Muscle of leg (tissue), 16 donors: ENCODE measurements at places on chromosomes 5 and 9. TPM values are rescaled to one million over a fixed set of nuclear protein-coding genes. Genes with fewer than 3 reads are reported as not detected.

- no peak overlapping the region for H3K27ac ChIP-seq
- H3K4me1 ChIP-seq, result no peaks in the 10 kb centered on the region
- H3K36me3 ChIP-seq, result no peaks in the 10 kb centered on the region
- no peak overlapping the region for H3K4me3 ChIP-seq
These were observed 584.9 kb downstream of the MAT2B start for GRCh38 chr5:164090358-164090757.

DNA sequence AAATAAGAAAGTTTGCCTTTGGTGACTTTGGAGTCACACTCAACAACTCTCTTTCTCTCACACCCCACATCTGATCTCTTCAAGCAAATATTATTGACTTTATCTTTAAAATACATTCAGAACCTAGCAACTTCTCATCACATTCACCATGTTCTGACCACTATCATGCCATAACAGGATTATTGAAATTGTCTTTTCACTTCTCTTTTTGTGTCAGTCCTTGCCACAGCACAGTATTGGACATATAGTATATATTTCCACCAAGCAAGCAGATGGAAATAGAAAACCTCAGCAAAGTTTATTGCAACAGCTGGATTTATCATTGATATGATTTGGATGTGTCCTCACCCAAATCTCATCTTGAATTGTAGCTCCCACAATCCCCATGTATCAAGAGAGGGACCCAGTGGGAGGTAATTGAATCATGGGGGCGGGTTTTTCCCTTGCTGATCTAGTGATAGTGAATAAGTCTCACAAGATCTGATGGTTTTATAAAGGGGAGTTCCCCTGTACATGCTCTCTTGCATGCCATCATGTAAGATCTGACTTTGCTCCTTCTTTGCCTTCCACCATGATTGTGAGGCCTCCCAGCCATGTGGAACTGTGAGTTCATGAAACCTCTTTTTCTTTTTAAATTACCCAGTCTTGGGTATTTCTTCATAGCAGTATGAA lies 26.9 kb upstream of the ITGA1 start:
- no peak for DNase-seq
- H3K4me1 ChIP-seq, result no peaks in the 10 kb centered on the region
- no peaks in the 10 kb centered on the region for H3K36me3 ChIP-seq
- no peaks in the 10 kb centered on the region for H3K27me3 ChIP-seq
- H3K4me3 ChIP-seq, result no peak overlapping the region

DNA sequence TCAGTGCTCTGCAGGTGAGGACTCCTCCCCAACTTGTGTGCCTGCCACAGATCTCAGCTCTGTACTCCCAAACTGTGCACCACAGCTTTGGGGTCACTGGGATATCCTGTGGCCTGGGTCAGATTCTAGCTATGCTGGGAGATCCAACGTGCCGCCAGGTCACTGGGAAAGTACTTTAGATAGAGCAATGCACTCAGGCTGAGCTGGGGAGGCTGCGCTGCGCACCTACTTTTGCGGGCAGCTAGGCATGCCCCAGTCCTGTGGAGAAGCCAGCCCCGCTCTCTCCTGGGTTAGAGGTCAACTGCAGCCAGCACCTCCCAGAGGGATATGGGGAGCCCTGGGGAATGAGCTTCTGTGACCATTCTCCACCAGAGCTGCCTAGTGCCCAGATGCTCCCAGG lies 552.1 kb upstream of the CDH9 start:
- H3K27ac ChIP-seq, result no peak overlapping the region
- H3K36me3 ChIP-seq, result no peaks in the 10 kb centered on the region
- DNase-seq, result no peak
- no peaks in the 10 kb centered on the region for H3K4me1 ChIP-seq
- H3K27me3 ChIP-seq, result no peaks in the 10 kb centered on the region

DNA sequence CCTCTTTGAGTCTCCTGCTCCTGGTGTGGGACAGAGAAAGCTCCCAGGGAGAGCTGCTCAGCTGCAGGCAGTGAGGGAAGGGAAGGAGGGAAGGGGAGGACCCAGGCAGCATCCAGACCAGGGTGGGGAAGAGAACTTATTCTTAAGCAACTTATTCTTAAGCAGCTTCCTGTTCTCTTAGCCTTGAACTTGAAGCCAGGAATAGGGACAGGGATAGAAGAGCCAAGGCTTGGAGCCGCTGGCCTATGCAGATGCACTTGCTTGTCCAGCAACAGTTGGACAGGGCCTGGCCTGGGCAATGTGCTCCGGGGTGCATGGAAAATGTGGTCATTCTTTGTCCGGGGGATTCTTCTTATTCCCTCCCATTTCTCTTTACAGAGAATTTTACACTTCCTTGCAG lies 31.4 kb upstream of the SPTLC1 start:
- peak; percentile 76 for DNase-seq
- no peaks in the 10 kb centered on the region for H3K36me3 ChIP-seq
- peaks cover 19% of the 10 kb centered on the region for H3K4me1 ChIP-seq
- H3K27me3 ChIP-seq, result peaks cover 7% of the 10 kb centered on the region
- no peak overlapping the region for H3K27ac ChIP-seq

GRCh38 chr9:97761056-97761598 lies 64.0 kb upstream of the XPA start:
- no peaks in the 10 kb centered on the region for H3K36me3 ChIP-seq
- H3K4me1 ChIP-seq, result no peaks in the 10 kb centered on the region
- H3K4me3 ChIP-seq, result no peak overlapping the region
- peaks cover 39% of the 10 kb centered on the region for H3K27me3 ChIP-seq

DNA sequence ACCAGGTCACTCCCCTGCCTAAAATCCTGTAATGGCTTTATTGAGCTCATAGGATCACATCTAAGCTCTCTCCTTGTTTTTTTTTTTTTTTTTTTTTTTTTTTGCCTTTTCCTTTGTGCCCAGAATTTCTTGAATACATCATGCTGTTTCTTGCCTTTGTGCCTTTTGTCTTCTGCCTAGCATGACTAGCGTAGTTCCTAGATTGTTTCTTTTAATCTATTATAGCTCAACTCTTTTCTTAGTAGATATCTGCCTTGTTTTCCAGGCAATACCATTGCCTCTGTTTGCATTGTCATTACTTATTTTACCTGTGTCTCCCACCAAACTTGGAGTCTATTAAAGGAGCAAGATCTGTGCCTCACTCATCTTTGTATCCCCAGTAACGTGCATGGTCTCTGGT lies 106.1 kb upstream of the C9orf72 start:
- H3K4me3 ChIP-seq, result no peak overlapping the region
- peaks cover 2% of the 10 kb centered on the region for H3K4me1 ChIP-seq
- H3K36me3 ChIP-seq, result no peaks in the 10 kb centered on the region
- DNase-seq, result no peak

DNA sequence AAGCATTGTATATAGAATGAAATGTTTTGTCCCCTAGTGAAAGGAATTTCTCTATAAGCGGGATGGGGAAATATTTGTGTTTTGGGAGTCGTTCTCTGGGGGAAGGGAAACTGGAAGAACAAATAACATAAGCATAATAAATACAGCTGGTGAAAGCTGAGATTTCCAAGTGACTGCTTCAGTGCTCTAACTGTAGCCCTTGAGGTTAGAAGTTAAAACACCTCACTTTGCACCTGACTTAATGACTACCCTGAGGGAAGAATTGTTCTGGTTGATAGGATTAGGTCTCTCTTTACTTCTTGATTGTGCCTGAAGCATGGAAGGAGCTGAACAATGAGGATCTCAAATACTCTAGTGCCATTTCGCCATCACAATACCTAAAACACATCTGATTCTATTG lies 307.4 kb downstream of the MAN2A1 start:
- peaks cover 2% of the 10 kb centered on the region for H3K4me1 ChIP-seq
- no peaks in the 10 kb centered on the region for H3K27me3 ChIP-seq
- H3K36me3 ChIP-seq, result no peaks in the 10 kb centered on the region
- no peak overlapping the region for H3K4me3 ChIP-seq

- H3K4me1 ChIP-seq, result peaks cover 13% of the 10 kb centered on the region
- no peak overlapping the region for H3K4me3 ChIP-seq
- no peaks in the 10 kb centered on the region for H3K27me3 ChIP-seq
- H3K36me3 ChIP-seq, result no peaks in the 10 kb centered on the region
These were observed 6.2 kb upstream of the DNAJC18 start for GRCh38 chr5:139445325-139446170.

DNA sequence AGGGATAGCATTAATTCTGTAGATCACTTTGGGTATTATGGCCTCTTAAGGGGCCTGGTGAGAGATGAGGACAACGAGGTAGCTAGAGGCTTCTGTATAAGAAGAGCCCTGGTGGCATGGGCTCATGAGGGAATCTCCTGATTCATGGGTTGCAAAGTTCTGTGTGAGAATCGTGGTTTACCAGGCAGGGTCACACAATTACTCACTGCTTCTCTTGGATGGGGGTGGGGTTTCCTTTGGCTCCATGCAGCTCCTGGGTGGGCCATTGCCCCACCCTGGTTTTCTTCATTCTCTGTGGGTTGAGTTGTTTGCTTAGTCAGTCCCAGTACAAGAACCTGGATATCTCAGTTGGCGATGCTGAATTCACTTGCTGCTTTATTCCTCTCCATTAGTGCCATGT lies 30.9 kb upstream of the TNFSF15 start:
- peaks cover 2% of the 10 kb centered on the region for H3K27me3 ChIP-seq
- no peaks in the 10 kb centered on the region for H3K4me1 ChIP-seq
- no peak overlapping the region for H3K4me3 ChIP-seq
- H3K27ac ChIP-seq, result no peak overlapping the region
- H3K36me3 ChIP-seq, result no peaks in the 10 kb centered on the region

DNA sequence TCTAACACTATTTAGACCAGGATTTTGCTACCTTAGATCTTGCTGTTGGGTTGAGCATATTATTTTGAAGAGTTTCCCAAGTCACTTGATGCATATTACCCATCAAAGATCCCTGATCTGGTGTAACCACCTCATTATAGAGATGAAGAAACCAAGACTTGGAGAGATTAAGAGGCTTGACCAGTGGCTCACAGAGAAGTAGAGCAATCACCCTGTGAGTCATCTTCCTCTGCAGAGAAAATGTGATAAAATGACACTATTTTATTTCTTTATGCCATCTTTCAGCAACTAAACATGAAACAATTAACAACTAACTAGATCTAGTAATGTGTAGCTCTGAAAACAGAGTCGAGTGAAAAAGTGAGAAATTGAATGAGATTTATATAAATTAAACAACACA lies 76.1 kb downstream of the KIF4B start:
- no peaks in the 10 kb centered on the region for H3K27me3 ChIP-seq
- H3K27ac ChIP-seq, result no peak overlapping the region
- no peaks in the 10 kb centered on the region for H3K4me1 ChIP-seq

DNA sequence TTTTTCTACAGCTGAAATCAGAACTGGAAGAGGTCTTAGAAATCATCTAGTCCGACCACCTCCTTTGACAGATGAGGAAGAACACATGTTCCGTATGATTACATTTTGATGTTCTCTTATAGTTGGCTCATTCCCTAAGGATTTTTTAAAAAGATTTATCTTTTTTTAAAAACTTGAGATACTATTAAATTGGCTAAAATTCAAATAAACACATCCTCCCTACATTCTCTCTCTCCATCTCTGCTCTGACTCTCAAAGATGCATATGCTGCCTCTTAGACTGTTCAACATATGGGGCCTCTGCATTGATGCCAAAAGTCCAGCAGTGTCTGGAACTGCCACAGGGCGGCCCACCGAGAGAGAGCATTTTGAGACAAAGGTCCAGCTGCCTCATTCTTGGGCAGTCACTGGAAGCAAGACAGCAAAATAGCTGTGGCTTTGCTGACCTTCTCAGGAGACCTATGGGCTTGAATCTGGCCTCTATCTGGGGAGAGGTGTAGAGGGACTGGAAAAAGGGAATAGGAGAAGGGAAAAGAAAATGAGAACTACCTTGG lies 12.8 kb upstream of the TSSK1B start:
- no peaks in the 10 kb centered on the region for H3K4me1 ChIP-seq
- H3K4me3 ChIP-seq, result no peak overlapping the region
- peak; percentile 41 for DNase-seq
- H3K27me3 ChIP-seq, result no peaks in the 10 kb centered on the region

DNA sequence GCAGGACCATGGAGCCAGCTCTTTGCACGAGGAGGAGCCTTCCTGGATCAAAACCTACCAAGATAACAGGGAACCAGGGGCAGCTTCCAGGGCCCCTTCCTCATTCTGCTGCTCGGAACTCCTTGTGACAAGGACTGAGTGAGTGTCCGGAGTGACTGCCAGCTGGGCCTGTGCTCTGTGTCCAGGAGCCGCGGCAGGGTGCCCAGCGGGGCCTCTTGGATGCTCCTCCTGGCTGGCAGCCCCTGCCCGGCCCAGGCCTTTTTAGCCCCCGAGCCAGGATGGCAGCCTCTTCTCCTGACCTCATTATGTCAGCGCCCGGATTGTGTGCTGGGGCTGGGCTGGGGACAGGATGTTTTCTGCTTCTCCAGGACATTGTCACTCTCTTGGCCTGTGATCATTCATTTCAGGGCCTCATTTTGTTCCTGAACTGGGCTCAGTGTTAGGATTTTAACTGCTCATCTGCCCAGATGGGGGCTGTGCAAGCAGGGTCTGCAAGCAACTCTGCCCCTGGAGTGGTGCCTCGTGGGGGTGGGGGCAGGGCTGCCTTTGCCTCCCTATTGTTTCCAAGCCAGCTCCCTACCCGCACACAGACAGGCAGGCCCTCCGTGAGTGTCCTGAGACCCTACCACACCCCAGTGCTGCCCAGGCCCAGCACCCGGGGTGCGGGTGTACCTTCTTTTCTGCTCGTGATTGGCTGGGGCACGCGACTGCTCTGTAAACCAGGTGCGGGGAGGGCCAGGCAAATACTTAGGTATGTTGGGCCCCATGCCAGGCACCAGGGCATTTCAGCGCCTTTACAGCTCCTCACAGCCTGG lies 161.6 kb downstream of the COL23A1 start:
- H3K4me1 ChIP-seq, result peaks cover 28% of the 10 kb centered on the region
- H3K4me3 ChIP-seq, result no peak overlapping the region
- H3K36me3 ChIP-seq, result no peaks in the 10 kb centered on the region
- no peak overlapping the region for H3K27ac ChIP-seq
- DNase-seq, result peak; percentile 20
- peaks cover 5% of the 10 kb centered on the region for H3K27me3 ChIP-seq

The TMEM161B gene
- 16.5 TPM for total RNA-seq

The GDA gene
- total RNA-seq, result 0.49 TPM

The NOXA1 gene
- 2.0 TPM for total RNA-seq

The CMYA5 gene
- 213 TPM for total RNA-seq

The SMIM3 gene
- total RNA-seq, result 9.8 TPM

The LCN12 gene
- total RNA-seq, result 0.44 TPM

The ANKRD34B gene
- total RNA-seq, result 0.13 TPM

The PCDHGA4 gene
- total RNA-seq, result 1.8 TPM
